Activated CD8-positive, alpha-beta memory T cell treated with anti-CD3 and anti-CD28 coated beads, Interleukin-2, amount 10 ng/mL, durations not matched to agents 7 days and 5 days (primary cell): ENCODE measurements at places on chromosomes 3 and 15. TPM values are rescaled to one million over a fixed set of nuclear protein-coding genes. Genes with fewer than 3 reads are reported as not detected.

Gene EAF2
- 19.9 TPM for total RNA-seq

Gene TMC3
- total RNA-seq = not detected

Gene RASGRP1
- 202 TPM for total RNA-seq

- peaks cover 5% of the 10 kb centered on the region for H3K27me3 ChIP-seq
- H3K4me3 ChIP-seq = no peak overlapping the region
- no peak overlapping the region for H3K27ac ChIP-seq
- peaks cover 21% of the 10 kb centered on the region for H3K36me3 ChIP-seq
- peaks cover 7% of the 10 kb centered on the region for H3K4me1 ChIP-seq
- DNase-seq = no peak
Measured at GRCh38 chr3:53858096-53858741, 11.9 kb downstream of the IL17RB start.

- no peaks in the 10 kb centered on the region for H3K27me3 ChIP-seq
- H3K27ac ChIP-seq = peak overlapping the region; percentile 92
- DNase-seq = peak; percentile 53
- H3K4me1 ChIP-seq = peaks cover 39% of the 10 kb centered on the region
- peak overlapping the region; percentile 86 for H3K4me3 ChIP-seq
Measured at GRCh38 chr3:48897460-48898376, 964 bp downstream of the SLC25A20 start.

- no peaks in the 10 kb centered on the region for H3K36me3 ChIP-seq
- no peak overlapping the region for H3K27ac ChIP-seq
- H3K27me3 ChIP-seq = peaks cover 21% of the 10 kb centered on the region
- peaks cover 13% of the 10 kb centered on the region for H3K4me1 ChIP-seq
Measured at GRCh38 chr3:45777111-45777745, 19.1 kb downstream of the SLC6A20 start.

DNA sequence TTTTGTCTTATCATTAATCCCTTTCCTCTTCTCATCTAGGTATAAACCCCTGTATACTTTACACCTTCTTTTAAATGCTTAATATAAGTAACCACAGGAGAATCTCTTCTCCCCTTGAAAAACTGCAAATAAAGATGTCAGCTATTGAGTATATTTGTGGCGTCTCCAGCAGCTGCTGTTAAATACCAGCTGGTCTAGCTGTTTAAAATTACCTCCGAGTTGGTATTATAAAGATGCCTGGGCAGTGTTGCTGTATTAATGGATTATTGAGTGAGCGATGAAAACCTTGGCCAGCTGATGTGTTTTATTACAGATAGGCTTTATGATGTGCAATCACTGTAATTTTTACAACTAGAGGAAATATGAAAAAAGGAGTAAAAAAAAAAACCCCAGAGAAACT, 388.1 kb downstream of the TBC1D5 start:
- no peak overlapping the region for H3K27ac ChIP-seq
- no peaks in the 10 kb centered on the region for H3K27me3 ChIP-seq
- H3K4me1 ChIP-seq = peaks cover 1% of the 10 kb centered on the region
- peaks cover 9% of the 10 kb centered on the region for H3K36me3 ChIP-seq

DNA sequence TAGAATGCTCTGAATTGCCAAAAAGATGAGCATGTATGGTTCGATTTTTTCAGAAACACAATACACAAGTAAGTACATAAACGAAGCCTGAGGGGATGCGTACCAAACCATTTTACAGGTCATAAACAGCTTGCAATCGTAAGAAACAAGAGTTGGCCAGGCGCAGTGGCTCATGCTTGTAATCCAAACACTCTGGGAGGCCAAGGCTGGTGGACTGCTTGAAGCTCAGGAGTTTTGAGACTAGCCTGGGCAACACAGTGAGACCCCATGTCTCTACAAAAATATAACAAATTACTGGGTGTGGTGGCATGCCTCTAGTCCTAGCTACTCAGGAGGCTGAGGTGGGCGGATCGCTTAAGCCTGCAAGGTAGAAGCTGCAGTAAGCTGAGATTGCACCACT, 13.4 kb downstream of the TRA2B start:
- peaks cover 82% of the 10 kb centered on the region for H3K36me3 ChIP-seq
- no peak overlapping the region for H3K4me3 ChIP-seq
- no peaks in the 10 kb centered on the region for H3K27me3 ChIP-seq
- DNase-seq = no peak
- no peak overlapping the region for H3K27ac ChIP-seq
